Large intestine (tissue), 12 donors: ENCODE measurements at places on chromosomes 7 and 10. TPM values are rescaled to one million over a fixed set of nuclear protein-coding genes. Genes with fewer than 3 reads are reported as not detected.
A peak's percentile ranks its signal among the peaks of the same experiment; 100 is the strongest.

DNA sequence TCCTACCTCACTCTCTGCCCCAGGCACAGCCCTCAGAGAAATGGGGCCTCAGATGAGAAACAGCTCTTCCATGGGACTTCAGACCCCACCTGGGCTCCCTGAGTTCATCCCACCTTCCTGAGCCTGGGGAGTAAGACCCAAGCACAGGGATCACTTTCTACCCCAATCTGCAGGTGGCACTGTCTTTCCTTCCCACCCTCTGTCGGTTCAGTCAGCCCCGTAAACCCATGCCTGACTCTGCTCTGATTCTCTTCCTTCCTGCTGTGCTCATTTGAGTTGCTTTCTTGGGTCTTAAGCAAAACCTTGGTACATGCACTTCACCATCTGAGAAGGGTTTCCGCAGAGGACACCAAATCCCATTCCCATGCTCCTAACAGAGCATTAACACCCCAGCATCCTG, 306.4 kb upstream of the CDC14C start:
- no peak for DNase-seq

DNA sequence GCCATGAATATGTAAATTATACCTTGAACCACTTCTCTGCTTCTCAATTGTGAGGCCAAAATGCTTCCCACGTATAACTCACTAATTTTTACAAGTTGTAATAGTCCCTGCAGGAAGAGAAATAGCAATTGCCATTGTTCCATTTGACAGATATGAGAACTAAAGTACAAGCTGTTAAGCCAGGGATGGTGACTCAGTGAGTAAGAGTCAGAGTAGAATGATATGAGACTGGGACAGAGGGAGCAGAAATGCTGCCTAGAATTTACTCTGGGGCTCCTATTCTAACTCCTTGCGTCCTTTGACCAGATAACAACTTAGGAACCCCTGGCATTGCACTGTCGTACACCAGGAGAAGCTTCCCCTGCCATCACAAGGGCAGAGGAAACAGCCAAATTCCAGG, 45.1 kb upstream of the SEPTIN7 start:
- DNase-seq: no peak

GRCh38 chr10:60917331-60918280, 26.4 kb downstream of the RHOBTB1 start:
- DNase-seq: no peak

GRCh38 chr10:60144099-60144498, 237.7 kb upstream of the CCDC6 start:
- DNase-seq: no peak

GRCh38 chr10:105594296-105594695, 953.2 kb downstream of the SORCS3 start:
- no peak for DNase-seq

- DNase-seq: no peak
Measured at GRCh38 chr7:157846271-157846670, 509.5 kb downstream of the DNAJB6 start.

- DNase-seq: peak; percentile 40
Measured at GRCh38 chr10:119112056-119112455, 8.1 kb downstream of the DENND10 start.

DNA sequence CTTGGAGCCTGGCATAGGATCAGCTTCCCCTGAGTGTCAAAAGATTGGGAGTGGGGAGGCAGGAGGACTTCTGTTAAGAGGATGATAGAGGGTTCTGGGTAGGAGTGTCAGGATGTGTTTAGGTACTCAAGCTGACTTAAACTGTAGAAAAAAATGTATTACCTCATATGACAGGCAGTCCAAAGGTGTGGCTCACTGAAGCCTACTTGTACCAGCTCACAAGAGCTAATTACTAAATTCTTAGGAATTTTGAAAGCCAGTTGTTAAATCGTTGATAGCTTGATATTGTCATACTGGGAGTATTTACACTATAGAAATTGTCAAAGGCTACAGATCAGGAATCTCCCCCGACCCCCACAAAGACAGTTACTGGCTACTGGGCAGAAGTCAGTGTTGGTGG, 32.1 kb downstream of the FAS start:
- no peak for DNase-seq

DNA sequence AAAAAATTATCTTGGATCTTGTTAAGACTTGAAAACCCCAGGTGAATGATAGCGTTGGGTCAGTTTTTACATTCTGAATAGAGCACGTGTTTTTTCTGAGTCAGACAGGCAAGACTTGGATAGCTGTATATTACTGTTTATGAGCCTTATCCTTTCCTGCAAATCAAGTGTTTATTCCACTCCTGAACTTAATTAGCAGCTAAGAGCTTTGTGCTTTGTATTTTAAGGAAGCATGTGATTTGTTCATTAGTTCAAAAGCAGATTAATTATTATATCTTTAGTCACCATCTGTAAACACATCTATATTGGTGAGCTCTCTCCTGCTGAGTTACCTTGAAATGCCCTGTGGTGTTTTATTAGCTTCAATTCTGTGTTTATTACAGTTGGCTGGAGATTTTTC, 98.6 kb upstream of the PRPS1L1 start:
- DNase-seq: peak; percentile 26

GRCh38 chr10:98269435-98269912, 1.5 kb upstream of the LOXL4 start:
- DNase-seq: no peak

GRCh38 chr7:47678641-47679380, 96.9 kb upstream of the TNS3 start:
- no peak for DNase-seq

- DNase-seq: no peak
Measured at GRCh38 chr7:55092186-55092974, 73.6 kb downstream of the EGFR start.

Gene SPRN
- polyA plus RNA-seq: 4.9 TPM

Gene PAX4
- polyA plus RNA-seq: 2.8 TPM

Gene CCL24
- 32.1 TPM for polyA plus RNA-seq

Gene ITIH2
- polyA plus RNA-seq: 0.52 TPM

Gene TEX36
- 0.07 TPM for polyA plus RNA-seq
